ENCODE measurements at places on chromosomes 6 and 20.

DNA sequence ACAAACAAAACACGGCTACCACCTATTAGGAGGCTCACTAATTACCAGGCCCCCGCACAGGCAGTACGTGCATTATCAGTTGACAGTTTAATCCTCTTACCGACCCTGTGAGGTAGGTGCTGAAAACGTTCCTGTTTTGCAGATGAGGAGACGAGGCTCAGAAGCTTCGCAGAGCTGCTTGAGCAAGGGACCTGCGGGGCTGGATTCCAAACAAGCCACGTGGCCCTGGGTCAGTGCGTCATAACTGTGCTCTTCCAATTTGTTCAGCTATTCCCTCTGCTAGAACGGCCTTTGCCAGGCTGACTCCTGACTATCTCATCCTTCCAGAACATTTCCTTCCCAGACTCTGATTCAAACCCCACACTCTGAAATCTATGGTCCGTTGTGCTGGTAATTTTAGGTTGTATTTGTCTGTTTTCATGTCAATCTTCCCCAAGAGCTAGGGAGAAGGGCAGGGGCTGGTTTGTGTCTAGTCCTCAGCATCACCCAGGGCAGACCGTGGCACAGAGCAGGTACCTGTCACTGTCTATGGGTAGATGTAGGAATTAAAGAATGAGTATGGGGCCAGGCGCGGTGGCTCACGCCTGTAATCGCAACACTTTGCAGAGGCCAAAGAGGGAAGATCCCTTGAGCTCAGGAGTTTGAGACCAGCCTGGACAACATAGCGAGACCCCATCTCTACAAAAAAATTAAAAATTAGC, 28.8 kb upstream of the TLDC2 start:
- no peak for DNase-seq

DNA sequence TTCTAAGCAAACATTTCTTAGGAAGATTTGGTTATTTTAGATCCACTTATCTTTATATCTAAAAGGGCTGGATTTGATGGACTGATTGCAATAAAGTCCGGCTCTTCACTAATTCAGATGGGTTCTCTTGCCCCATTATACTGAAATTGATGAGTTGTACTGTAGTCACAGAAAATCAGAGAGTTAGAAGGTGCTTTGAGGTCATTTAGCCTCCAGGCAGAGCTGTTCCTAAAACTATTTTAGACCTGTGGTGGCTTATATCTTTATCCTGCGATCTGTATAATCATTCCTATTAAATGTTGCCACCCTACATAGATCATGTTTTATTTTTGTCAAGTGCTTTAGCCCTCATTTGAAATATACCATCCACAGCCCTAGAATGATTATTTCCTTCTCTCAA, 61.3 kb upstream of the ATXN1 start:
- DNase-seq, result no peak

DNA sequence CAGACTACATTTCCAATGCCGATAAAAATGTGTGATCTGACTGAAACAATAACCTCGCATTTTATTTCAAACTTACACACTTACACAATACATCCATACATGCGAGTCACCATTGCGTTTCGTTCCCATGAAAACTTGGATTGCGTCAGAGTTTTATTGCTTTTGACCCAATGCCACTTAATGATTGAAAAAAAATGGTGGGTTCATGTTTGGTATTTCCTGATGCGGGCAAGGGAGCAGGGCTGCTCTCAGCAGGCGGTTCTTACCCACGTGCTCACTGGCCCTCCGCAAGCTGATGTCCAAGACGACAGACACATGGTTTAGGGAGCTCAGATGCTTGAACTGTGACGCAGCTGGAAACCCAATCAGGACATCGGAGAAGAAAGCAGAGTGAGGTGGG, 281.0 kb upstream of the SULF2 start:
- no peak for DNase-seq

- no peak for DNase-seq
Measured at GRCh38 chr20:46408281-46408731, 1.9 kb upstream of the ELMO2 start.

DNA sequence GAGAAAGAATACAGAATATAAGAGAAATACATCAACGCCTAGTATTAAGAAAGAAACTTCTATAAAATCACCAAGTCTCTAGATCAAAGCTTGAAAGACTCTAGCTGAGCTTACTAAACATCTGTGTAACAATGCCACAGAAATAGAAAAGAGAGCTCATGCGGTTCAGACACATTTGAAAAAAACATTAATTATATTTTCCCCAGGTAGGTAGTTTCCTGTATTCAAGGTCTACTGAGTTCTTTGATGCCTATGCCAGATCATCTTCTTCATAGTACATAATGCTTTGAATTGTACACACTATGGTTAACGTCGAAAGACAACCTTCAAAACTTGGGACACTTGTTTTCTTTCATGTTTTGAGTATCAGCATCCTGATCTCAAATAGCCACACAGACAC, 11.3 kb downstream of the MOXD1 start:
- no peak for DNase-seq

- no peak for DNase-seq
Measured at GRCh38 chr6:116524236-116524635, 12.8 kb downstream of the CALHM5 start.

GRCh38 chr6:24838994-24839393, 40.3 kb upstream of the ARMH2 start:
- no peak for DNase-seq

DNA sequence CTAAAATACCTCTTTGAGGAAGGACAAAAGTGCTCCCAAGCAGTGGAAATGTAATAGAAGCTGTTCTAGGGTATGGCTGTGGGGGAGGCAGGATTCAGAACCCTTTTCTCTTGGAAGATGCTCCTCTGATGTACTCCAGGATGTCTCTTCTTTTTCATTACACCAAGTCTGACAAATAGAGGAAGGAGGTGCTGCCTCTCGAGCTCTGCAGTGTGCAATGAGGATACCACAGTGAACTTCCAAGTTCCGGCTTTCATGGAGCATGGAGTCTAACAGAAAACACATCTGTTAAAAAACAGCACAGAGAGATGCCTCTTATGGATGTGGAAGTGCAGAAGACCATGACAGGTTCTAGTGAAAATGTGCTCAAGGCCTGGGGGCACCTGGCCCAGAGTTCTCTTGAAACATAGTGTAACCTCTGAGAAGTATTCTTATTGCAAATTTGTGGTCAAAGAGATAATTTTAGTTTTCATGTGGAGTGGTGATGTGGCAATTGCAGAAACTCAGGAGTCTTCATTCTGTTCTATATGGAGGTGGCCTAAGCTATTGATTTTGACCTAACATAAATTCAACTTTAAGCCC, 362.0 kb upstream of the CITED2 start:
- DNase-seq, result no peak

- no peak for DNase-seq
Measured at GRCh38 chr20:47191074-47191673, 165.3 kb downstream of the ZMYND8 start.

DNA sequence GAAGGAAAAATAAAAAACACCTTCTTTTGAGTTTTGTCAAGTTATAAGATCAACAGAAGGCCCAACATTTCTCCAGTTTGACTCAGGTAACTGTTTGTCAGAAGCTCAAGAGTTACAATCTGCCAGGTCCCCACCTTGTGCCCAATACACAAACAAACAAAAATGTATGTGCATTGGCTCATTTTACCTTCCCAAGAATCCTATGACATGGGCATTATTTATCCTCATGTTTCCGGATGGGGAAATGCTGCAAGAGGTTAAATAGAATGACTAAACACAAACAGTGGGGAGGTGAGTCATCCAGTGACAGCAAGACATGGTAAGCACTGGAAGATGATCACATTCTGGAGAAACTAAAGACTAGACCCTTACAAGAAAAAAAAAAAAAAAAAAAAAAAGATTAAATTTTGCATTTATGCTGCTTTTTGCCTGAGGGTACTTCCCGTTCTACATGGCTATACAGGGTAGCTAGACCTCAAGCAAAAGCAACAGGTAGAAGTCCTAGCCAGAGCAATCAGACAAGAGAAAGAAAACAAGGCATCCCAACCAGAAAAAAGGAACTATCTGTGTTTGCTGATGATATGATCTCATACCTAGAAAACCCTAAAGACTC, 23.6 kb upstream of the ANKRD60 start:
- peak; percentile 58 for DNase-seq

GRCh38 chr6:15137086-15137485, 108.8 kb upstream of the JARID2 start:
- DNase-seq, result peak; percentile 39

- peak; percentile 34 for DNase-seq
Measured at GRCh38 chr6:22102671-22103070, 194.2 kb downstream of the PRL start.

DNA sequence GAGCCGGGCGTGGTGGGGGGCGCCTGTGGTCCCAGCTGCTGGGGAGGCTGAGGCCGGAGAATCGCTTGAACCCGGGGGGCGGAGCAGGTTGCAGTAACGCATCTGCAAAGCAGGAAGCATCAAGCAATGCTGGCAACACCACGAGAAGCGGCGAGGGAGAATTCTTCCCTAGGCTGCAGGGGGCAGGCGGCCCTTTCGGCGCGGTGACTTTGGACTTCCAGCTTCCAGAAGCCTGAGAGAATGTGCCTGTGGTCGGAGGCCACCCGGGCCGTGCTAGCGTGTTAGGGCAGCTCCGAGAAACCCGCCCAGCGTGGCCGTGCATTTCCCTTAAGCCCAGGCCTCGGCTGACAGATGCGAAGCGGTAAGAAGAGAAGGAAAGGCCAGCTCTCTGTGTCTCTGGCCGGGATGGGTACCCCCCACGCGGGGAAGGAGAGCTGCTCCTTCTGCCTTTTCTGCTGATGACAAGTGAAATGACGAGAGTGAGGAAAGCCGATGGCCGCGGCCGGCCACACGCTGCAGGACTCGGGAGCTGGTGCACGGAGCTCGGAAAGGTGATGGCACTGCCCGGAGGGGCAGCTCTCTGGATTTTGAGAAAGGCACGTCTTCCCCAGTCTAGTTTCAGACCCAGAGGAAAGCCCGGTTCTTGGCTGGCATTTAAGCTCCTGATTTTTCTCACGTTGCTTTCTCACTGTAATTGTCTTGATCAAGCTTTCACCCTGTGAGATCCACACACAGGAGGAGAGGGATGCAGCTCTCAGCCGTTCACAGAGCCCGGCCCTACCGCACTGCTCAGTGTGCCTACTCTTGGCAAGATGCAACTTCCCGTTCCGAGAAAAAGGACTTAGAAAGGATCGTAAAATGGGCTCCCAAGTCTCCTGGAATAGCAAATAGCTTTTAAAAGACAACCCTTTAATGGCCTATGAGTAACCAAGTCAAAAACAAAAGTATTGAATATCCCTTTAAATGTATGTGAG, 68.3 kb upstream of the EXOC2 start:
- DNase-seq, result no peak

GRCh38 chr6:114135363-114135971, 164.5 kb upstream of the HDAC2 start:
- no peak for DNase-seq

DNA sequence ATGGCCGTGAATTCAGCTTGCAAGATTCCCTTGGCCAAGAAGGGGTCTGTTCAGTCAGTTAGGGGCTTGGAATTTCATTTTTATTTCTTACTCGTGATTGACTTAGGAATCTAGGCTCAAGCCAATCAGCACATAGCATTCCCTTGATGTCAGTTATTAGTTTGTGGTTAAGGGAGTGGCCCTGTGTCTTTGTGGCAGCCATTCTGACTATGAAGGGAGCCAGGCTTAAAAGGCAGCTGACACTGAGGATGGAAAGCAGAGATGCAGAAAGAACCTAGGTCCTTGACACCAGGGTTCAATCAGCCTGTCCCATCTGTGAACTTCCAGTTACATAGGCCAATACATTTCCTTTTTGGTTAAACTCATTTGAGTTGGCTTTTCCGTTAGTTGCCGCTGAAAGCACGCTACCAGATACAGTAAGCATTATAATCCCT, 48.1 kb downstream of the MCUR1 start:
- DNase-seq, result no peak

- DNase-seq, result no peak
Measured at GRCh38 chr6:48567016-48567415, 456.0 kb upstream of the PTCHD4 start.

DNA sequence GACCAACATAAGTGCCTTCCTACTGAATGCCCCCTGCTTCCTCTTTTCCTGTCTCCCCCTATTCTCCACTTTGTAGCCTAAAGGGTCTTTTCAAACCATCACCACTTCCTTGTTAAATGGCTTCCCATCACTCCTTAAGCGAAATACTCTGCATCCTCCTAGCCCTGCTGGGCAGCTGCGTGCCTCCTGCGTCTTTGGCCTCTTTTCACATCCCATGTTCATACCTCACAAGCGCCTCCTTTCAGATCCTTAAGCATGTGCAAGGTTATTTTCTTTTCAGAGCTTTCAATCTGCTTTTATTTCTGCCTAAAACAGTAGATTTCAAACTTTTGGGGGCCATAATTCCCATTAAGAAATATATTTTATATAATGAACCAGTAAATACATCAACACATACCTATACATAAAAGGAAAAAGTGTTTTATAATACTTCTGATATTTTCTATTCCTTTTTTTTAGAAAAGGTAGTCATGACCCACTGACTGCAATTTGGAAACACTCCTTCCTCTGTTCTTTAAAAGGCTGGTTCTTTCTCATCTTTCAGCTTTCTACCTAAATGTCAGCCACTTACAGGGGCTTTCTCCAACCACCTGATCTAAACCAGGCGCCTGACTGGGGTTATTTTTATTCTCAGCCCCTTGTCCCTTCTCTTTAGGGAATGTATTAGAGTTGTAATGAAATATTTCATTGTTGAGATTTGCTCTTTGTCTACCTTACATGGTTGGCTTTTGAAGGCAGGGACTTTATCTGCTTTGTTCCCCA, 84.1 kb downstream of the PRDM1 start:
- no peak for DNase-seq

DNA sequence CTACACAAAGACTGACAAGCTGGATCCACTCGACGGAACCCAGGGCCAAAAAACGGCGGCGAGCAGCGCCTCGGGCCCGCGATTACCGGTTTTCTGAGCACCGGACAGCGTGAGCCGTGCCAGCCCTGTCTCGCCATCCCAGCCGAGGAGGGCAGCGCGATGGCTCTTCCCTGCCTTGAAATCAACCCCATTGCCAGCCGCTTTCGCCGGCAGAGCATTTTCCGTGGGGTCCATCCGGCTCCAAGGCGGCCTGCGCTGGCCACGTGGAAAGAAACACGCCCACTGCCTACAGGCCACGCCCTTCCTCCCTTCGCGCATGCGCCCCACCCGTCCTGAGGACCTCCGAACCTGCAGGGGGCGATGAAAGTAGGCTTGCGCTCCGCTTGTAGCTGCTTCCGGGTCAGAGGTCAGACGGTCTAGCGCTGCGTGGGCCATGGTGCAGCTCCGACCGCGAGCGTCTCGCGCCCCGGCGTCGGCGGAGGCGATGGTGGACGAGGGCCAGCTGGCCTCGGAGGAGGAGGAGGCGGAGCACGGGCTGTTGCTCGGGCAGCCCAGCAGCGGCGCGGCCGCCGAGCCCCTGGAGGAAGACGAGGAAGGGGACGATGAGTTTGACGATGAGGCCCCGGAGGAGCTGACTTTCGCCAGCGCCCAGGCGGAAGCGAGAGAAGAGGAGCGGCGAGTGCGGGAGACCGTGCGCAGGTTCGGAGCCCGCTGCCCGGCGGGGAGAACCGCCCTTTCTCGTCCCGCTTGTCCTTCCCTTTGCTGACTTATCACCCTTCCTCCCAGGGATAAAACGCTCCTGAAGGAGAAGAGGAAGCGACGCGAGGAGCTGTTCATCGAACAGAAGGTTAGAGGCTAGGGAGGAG, at the start of gene NOL7:
NOL7 (plus strand) TSS at position 410 of the 866 bp plus-strand sequence; CDS start at position 434, 24 bp downstream.
- peak; percentile 99 for DNase-seq
